ENCODE measurements at places on chromosomes 16 and 17.

DNA sequence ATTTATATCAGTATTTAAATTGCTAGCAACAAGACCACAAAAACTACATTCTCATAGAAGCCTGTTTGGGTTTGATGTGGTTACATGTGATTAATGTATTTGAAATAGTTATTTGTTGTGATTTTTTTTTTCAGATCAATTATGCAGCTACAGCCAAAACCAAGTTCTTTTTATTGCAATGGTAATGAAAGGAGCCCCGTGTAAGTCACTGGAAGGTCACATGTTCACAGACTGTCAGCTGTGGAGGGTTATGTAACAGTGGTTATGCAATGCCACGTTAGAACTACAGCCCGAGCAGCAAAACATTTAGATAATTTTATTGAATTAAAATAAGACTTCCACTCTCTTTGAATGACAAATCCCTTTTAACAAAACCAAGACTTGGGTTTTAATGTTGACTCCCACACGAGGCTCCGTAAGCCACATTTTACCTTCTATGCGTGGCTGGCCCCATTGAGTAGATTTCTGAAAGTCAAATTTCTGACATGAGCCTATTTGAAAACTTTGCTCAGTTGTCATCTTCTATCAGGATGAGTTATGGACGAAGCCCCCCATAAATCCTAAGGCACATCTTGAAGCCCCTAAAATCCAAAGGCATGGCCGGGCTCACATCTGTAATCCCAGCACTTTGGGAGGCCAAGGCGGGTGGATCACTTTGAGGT, 41.8 kb upstream of the SEC14L1 start:
- DNase-seq, result no peak

GRCh38 chr17:64219571-64219970, 43.5 kb downstream of the TEX2 start:
- no peak for DNase-seq

GRCh38 chr17:54888254-54888653, 12.4 kb upstream of the TOM1L1 start:
- DNase-seq, result no peak

- DNase-seq, result no peak
Observed at GRCh38 chr16:12120217-12120981, 143.9 kb downstream of the SNX29 start.

GRCh38 chr17:73249700-73250099, 12.0 kb downstream of the CPSF4L start:
- no peak for DNase-seq

DNA sequence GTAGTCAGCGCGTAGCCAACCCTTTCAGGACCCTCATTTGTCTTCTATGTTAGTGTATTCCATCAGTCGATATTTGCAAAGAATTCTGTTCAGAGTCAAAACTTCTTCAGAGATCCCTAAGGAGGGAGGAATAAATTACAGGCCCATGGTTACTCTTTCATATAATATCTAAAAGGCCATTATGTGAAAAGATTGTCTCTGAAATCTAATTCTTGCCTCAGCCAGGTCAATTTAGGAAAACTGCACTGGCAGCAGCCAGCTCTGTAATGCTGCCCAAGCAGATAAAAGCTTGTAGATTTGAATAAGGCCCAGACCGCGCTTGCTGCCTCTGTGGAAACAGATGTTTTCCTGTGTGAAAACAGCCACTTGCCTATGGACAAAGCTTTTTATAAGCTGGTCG, 379.8 kb downstream of the CNTNAP4 start:
- DNase-seq, result no peak

- DNase-seq, result no peak
Observed at GRCh38 chr17:17668358-17668757, 12.9 kb upstream of the RAI1 start.

DNA sequence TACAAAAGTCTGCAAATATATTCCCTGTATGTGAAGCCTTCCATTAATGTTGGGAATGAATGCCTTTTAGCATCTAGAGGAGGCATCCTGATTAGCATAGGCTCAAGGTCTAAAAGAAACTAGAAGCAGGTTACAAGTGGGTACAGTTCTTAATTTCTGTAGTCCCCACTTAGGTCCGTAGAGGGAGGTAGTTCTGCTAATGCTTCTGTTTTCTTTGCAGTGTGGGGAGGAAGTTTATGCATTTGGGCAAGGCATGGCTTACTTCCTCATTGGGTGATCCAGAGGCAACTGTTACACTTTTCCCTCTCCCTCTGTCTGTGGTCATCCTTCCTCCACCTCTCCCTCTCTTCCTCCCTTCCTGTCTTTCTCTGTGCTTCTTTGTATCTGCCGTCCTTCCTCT, 108.4 kb upstream of the ZKSCAN2 start:
- no peak for DNase-seq
